CD4-positive, alpha-beta T cell treated with Interleukin-17A for 1 hour (primary cell): ENCODE measurements at places on chromosomes 6 and 20.
A peak's percentile ranks its signal among the peaks of the same experiment; 100 is the strongest.

DNA sequence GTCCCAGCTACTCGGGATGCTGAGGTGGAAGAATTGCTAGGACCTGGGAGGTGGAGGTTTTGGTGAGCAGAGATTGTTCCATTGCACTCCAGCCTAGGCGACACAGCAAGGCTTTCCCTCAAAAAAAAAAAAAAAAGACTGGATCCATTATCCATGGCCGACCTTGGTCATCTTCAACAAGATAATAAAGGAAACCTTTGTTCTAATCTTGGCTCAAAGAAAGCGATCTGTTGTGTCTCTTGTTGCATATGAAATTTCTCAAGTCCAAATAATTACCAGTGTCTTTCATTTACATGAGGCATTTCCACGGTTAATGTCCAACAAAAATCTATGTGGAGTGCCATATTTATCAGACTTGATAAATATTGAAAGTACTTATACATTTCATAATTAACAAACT, 23.7 kb upstream of the KIF16B start:
- DNase-seq: no peak

DNA sequence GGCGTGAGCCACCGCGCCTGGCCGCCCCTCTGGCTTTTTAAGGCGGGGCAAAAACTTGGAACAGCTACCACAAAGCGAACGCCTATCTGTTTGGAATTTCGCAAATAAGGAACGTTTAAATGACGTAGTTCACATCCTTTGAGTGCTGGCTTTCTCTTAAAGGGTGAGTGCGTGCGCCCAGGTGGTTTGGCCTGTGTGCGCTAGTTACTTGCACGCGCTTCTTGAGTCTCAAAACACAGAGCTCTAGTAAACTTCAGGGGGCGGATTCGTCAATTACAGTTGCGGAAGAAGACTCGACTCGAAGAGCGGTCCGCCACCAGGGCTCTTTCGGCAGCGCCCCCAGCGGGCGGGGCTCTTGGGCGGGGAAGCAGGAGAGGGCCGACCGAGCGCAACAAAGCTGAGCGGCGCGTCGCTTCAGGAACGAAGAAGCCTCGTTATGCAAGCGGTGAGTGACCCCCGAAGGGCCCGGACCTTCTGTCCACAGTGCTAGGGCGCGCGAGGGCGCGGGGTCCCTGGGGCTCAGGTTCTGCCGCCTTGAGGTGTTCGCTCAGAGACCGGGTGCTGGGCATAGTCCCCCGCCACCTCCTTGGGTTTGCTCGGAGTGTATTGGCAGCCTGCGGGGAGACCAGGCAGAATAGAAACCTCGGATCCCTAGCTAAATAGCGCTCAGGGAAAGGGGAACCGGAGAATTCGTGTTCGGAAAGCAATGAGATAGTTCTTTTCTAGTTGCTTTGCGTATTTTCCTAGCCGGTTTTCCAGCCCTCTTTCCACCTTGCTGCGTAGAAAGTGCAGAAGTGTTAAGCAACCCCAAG, at the start of gene SYCP2L:
Gene SYCP2L (plus strand): TSS at position 362 of the 812 bp plus-strand sequence. CDS start 75 bp downstream, at position 437.
- DNase-seq: no peak

DNA sequence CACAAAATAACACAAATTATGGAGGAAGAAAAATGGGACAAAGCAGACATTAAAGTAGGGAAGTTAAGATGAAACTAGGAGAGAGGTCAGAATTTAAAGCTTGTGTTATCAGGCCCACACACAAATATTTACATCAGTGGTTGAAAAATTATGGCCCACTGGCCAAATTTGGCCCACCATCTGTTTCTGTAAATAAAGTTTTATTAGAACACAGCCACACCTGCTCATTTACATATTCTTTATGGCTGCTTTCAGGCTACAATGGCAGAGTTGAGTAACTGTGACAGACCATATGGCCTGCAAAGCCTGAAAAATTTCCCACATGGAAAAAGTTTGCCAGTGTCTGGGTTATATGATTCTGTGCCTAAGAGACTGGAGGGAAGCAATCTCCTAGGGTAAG, 49.0 kb downstream of the SLC22A23 start:
- DNase-seq: no peak

GRCh38 chr6:40176152-40176551, 241.9 kb upstream of the MOCS1 start:
- DNase-seq: no peak

- no peak for DNase-seq
Observed at GRCh38 chr6:124074606-124075005, 270.9 kb downstream of the NKAIN2 start.

DNA sequence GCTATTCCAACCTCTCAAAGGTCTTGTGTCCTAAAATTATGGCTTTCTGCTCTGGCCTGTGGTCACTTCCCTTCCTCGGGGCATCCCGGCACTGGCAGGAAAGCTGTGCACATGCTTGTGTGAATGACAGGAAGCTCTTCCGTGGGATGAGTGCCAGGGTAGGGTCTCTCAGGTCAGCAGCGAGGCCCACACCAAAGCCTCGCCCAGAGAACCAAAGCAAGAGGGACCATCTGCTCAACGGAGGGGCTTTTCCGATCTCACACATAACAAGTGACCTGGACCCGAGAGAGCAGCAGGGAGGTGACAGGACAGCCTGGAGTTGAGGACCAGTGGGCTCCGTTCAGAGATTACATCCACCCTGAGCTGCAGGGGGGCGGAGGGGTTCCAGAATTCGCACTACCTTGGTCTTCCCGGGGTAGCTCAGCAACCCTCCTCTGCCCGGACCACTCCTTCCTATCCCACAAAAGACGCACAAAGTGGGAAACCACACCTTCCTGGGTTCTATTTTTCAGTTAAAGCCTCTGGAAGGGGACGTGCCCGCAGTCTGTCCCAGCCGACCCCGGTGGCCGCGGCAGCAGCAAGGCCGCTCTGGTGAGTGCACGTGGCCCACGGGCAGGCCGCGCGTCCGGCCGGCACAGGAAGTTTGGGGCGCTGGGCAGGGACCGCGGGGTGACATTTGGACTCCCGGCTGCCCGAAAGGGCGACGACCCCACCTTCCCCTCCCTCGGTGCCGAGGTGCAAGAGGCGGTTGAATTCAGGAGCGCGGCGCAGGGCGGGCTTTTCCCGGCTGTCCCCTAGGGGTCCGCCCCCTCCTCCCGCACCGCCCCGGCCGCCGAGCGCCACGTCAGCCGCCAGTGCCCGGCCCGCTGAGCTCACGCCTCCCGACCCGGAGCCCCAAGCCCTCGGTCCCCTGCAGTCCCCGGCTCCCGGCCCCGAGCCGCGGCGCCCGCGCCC, 988 bp downstream of the TXNDC5 start:
- peak; percentile 19 for DNase-seq

DNA sequence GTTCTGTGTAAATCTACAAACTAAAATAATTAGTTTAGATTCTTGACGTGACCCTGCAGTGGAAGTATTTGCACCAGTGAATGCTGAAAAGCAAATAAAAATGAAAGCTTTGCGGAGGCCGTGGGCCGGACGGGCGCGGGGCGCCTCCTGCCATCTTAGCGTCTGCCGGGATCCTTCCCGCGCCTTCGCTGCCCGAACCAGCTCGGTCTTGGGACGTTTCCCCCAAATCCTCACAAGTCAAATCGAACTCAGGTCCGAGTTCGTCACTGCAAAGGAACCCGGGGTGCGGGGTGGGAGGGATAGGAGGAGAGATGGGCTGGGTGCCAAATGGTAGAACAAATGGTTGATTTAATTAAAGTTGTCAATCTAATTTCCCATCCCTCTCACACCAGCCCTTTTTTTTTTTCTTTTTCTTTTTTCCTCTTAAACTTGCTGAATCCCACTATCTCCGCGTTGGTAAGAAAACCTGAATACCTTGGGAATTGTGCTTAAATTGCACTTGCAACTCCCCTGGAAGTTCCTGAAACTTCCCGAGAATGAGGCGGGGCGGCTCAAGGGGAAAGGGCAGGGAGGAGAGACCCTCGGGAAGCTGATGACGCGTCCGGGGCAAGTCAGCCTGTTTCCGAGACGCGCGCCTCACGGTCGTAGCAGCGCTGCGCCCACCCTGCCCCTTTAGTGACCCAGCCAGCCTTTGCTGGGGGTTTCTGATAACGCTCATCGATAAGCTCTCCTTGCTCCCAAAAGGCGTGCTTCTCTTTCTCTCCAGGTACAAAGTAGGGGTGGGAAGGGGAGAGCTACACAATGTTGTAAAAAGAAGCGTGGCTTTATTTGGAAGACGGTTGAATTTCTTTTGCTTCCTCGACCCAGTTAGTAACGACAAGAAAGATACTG, 1.8 kb downstream of the GJA1 start:
- DNase-seq: no peak

DNA sequence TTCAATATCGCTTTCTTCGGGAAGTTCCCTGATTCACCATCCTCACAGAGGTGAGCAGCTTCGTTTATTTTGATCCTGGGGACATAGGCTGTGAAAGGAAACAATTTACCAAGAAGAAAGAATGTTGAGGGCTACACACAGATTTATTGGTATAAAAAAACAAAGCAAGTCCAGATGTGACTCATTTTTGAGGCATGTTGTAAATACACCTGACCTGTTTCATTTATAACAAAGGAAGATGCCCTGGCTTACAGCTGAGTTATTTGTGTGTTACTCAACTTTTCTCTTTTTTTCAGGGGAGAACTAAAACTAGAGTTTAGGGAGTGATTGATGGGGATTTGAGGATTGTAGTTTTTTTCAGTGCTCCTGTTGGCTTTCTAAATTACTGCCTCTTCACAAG, 489.5 kb downstream of the CBLN4 start:
- no peak for DNase-seq

DNA sequence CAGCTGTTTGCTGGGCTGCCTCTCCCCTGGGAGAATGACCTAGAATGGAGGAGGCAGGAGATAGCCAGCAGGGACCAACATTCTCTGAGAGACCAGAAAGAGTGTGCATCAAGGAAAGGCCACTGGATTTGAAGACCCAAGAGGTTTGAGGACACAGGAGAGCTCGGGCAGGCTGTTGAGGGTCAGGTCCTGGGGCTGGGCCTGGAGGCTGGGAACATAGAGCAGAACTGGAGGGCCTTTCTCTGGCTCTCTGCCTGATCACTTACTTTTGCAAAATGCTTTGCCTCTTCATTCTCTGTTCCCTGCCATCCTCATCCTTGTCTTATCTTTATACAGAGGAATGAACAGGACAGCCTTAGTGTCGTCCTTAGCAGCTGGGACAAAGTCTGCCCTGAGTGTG, 2.5 kb downstream of the IYD start:
- no peak for DNase-seq

- no peak for DNase-seq
Observed at GRCh38 chr6:112007805-112008204, 46.1 kb upstream of the CCN6 start.

DNA sequence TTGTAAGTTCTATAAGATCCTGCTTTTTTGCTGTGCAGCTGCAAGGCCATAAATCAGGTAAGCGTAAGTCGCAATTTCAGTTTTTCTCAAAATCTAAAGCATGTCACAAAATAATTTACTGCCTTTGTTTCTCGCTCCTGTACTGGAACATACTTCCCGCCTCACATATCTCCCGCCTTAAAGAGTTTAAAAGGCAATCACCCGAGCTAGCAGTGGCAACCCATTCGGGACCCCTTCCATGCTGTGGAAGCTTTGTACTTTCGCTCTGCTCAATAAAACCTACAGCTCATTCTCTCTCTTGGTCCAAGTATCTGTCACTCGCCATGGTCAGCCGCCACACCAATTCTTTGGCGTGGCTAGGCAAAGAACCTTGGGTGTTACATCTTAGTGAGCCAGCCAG, 34.0 kb downstream of the CEP85L start:
- DNase-seq: no peak

GRCh38 chr20:56428881-56429280, 16.8 kb downstream of the CASS4 start:
- DNase-seq: no peak

DNA sequence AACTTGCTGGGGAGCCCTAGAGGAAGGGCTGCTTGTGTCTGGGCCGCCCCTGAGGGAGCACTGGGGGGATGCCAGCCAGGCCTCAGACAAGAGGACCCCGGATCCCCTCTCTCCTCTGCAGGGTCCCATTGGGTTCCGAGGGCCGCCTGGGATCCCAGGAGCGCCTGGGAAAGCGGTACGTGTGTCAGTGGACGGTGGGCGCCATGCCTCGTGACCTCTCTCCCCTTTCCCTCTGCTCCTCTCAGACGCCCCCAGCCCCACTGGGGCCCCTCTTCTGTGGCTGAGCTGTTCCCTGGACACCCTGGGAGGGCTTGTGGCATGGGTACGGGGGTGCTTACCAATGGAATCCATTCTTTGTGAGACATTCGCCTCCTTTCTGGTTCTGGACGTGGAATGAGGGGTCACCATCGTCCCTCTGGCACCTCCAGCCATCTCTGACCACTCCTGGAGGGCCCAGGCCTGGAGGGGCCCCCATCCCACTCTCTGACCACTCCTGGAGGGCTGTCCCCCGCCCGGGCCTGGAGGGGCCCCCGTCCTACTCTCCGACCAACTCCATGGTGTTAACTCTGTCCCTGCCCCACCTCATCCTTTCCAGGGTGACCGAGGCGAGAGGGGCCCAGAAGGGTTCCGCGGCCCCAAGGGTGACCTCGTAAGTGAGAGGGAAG, 9.9 kb downstream of the COL9A3 start:
- no peak for DNase-seq

GRCh38 chr6:170023620-170024521, 267.0 kb downstream of the DLL1 start:
- DNase-seq: no peak

GRCh38 chr6:167153521-167153959, 4.2 kb downstream of the GPR31 start:
- DNase-seq: peak; percentile 26

GRCh38 chr6:165662041-165662748, 846 bp downstream of the PDE10A start:
- DNase-seq: no peak

DNA sequence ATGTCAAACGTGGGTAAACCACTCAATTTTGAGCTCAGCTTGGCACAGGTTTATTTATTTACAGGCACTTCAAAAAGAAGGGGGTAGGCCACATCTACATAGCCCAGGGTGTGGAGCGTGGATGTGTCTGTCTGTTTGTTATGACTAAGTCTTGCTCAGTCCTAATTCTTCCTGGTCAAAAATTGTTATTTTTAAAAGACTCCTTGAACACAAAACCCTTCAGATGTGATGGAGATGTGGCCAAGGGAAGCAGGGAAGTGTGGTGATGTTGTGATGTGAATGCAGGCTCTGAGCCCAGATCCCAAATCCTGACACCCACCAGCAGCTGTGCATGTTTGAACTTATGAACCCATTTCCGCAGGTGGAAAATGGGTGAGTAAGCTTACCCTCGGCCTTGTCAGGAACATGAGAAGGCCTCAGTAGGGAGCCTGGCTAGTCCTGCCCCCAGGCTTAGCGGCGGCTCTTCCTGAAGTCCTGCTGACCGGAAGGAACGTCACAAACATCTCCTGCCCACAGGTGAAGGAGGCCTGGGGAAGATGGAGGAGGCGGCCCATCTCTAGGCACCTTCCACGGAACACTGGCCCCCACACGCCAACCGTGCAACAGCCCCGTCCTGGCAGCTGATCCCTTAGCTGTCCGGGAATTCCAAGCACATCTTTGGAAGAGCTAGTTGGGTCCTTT, 119.7 kb downstream of the MYLK4 start:
- no peak for DNase-seq

DNA sequence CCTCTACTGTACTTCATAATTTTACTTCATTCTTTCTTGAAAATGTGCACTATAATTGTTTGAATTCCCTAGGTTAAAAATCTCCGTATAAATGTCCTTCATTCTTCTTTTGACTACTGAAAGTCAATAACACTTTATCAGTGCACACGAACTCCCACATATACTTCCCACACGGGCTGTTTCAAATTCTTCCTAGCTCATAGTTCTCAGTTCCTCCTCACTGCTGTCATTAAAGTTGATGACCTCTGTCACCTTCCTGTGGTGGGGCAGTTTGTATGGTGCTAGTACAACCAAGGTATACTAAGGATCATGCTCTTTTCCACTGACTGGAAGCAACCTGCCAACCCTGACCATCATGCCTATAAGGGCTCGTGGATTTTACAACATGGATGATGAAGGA, 40.0 kb upstream of the CD2AP start:
- DNase-seq: no peak
